Endothelial cell of umbilical vein (primary cell): ENCODE measurements at places on chromosomes 6 and 20. TPM values are rescaled to one million over a fixed set of nuclear protein-coding genes. Genes with fewer than 3 reads are reported as not detected.

Gene PPP1R3D
- polyA plus RNA-seq = 1.7 and 2.3 TPM in 2 replicates

Gene KIAA0408
- polyA plus RNA-seq = not detected in 2 replicates

DNA sequence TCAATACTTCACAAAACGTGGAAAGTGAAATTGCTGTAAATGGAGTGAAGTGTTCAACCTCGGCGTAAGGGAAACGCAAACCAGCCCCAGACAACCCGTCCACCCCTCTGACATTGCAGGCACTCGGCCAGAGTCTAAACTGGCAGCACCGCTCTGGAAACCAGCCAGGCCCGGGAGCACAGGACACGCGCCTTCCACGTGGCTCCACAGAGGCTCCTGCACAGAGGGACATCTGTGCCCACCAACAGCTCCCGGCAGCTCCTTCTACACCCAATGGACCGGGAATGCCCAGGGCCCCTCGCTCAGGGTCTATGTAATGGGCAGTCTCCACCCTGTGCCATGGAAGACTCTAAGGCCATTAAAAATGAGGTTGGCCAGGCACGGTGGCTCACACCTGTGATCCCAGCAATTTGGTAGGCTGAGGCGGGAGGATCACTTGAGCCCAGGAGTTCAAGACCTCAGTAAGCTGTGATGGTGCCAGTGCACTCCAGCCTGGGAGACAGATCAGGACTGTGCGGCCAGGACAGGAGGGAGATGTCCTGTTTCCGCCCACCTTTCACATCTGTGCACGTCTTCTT, 3.4 kb upstream of the HELZ2 start:
- DNase-seq = no peak

GRCh38 chr6:36809941-36810803, 29.1 kb downstream of the CPNE5 start:
- no peak for DNase-seq

DNA sequence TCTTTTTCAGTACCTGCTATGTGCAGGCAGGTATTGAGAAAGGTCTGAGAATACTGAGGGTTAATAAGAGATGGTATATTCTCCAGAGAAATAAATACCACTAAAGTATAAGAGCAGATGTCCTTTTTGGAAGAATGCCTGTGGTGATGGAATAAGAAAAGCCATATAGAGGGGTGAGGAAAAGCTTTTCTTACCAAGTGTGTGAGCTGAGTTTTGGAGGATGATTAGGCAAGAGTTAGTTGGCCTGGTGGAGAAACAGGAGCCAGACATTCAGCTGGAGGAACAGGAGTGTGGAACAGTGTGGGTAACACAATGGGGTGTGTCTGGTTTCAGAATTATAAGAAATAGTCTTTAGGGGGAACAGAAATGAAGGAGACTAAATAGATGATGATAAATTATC, 19.9 kb downstream of the ZNF451 start:
- DNase-seq = no peak

DNA sequence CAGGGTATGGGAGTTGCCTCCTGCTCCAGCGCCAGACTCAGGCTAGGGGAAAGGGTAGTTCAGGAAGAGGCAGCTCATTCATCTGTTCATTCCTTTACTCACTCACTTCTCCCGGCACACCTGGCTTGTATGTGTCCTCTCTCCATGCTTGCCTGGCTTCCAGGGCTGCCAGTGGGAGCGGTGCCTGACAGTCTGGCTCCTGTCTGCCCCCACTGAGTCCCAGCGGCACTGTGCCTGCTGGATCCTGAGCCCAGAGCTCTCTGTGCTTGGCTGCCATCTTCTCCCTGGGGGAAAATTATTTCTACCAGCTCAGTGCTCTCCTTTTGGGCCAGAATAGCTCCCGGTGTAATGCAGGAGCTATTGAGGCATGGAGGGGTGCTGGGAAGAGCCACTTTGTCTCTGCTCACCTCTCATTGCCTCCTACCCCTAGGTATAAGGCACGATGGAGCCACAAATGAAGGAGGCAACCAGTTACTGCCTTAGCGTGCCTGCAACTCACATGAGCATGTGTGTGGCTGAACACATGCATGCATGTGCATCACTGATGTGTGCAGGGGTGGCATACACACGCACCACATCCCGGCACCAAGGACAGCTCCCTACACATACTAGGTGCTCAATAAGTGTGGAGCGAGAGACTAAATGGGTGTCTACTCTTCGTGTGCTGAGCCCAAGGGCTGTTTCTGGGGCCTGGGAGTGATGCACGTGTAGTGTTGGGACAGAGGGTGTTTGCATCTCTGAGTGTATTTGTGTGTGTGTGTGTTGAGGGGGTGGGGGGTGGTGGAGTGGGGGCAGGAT, 46.6 kb downstream of the CDH22 start:
- no peak for DNase-seq

DNA sequence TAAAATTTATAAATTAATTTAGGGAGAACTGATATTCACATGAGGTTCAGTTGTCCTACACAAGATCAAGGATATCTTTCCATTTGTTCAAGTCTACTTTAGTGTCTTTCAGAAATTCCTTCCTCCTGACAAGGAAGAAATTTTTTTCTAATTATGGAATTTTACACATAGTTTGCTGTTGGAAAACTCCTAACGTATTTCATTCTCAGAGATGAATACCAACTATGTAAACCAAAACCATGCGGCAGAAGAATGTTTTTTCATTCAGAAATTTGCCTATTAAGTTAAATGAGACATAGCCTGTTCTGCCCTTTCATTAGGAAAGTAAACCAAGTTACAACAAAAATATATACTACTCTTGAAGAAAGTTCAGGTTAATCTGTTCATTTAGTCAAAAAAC, 111.2 kb upstream of the PRDM1 start:
- DNase-seq = no peak

GRCh38 chr6:144150710-144151657, 667 bp downstream of the STX11 start:
- DNase-seq = peak; percentile 64

DNA sequence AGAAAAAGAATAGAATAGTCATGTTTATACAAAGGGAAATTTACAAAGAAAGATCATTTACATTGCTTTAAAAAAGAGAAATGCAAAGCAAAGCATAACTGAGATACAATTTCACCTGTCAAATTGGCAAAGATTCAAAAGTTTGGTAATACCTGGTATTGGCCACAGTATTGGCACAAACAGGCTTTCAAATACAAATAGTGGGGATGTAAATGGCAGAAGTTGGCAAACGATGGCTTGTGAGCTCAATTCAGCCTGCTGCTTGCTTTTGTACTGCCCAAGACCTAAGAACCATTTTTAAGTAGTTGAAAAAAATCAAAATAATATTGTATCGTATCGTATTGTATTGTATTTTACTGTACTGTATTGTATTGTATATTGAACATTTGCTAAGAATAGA, 194.5 kb upstream of the JAG1 start:
- no peak for DNase-seq

- DNase-seq = no peak
Observed at GRCh38 chr20:54134445-54135220, 39.2 kb downstream of the CYP24A1 start.

DNA sequence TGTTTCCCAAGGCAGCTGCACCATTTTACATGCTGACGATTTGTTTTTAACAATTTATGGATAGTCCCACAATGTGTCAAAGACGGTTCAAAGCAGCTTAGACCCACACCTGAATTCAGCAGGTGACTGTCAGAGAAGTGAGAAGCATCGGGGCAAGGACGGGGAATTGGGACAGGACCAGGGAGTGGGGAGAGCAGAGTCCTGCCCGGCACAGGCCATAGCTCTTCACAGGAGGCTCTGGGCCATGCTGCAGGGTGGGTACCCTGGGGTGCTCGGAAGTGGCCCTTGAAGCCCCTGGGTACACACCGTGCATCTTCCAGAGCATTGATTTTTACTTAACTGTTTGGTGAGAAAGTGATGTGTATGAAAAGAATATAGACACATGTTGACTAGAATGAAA, 33.2 kb upstream of the PHACTR3 start:
- no peak for DNase-seq

DNA sequence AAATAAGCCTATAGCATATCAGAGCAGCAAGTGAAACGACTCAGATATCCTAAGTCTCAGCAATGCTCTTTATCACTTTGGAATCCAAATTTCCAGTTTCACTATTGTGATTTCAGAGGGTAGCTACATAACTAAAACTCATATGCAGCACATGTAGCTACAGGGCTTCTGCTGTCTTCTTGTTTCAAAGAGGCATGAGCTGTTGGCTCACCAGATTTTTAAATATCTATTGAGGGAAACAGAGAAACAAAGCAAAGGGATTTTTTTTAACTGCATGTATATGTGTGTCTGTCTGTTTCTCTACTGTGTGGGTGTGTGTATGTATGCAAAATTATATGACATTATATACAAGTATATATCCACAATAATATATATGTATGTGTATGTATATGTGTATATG, 258.4 kb downstream of the HDGFL1 start:
- DNase-seq = no peak
